Ureter (tissue), 1 donor: ENCODE measurements at places on chromosomes 2 and 18. TPM values are rescaled to one million over a fixed set of nuclear protein-coding genes. Genes with fewer than 3 reads are reported as not detected.

RUFY4 gene
- 5.6 TPM for total RNA-seq

HSPD1 gene
- total RNA-seq, result 201 TPM

MFSD2B gene
- 1.8 TPM for total RNA-seq

GRCh38 chr2:75022516-75022915 is 64.1 kb downstream of the POLE4 start:
- no peak for DNase-seq

DNA sequence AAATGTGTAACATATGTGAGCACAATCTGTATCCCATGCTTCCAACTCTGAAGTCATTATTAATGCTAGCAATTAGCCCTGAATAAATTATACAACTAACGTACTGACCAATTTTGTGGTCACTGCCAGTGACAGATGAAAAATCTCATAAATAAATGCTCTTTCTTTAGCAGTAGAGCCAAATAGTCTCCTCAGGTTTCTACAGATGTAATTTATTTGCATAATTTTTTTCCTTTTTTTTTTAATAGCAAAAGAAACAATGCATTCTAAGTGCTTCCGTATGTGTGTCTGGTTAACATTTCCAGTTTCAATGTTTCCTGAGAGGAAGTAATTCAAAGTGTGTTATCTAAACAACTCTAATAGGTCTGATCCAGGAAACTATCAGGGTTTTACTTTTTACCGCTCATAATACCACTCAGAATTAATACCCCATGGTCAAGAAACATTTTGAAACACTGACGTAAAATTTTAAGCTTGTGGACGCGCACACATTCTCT is 108.4 kb downstream of the MEP1B start:
- DNase-seq, result no peak

GRCh38 chr18:49573835-49574234 is 12.0 kb downstream of the LIPG start:
- DNase-seq, result no peak
